HFFc6 (cell line): ENCODE measurements at places on chromosomes 6 and 20. TPM values are rescaled to one million over a fixed set of nuclear protein-coding genes. Genes with fewer than 3 reads are reported as not detected.

The BEND6 gene
- total RNA-seq, result 11.0 and 11.2 TPM in 2 replicates

- peak overlapping the region; percentile 89 for H3K27ac ChIP-seq
- DNase-seq, result peak; percentile 78
- peaks cover 2% of the 10 kb centered on the region for H3K27me3 ChIP-seq
- H3K4me3 ChIP-seq, result peak overlapping the region; percentile 41; the same call in 1 of the 2 replicates
Observed at GRCh38 chr20:35135867-35136586, 11.1 kb downstream of the EDEM2 start.

The IPCEF1 gene
- total RNA-seq, result not detected in 3 replicates

The ZNF334 gene
- total RNA-seq, result 1.2 and 1.5 TPM in 2 replicates

DNA sequence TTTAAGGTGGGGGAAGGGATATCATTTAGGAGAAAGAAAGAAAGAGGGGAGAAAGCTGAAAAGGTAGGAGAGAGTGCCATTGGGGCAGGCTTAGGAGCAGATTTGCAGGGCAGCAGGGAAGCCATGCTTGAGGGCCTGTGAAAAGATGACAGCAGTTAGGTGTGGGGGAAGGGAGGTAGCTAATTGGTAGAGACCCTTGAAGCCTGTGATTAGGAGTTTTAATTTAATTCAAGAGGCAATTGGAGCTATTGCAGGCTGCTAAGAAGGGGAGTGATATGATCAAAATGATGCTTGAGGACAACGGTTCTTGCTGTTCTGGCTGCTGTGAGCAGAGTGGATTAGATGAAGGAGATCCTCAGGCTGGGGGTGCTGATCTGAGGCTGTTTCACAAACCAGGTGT is 24.5 kb upstream of the SEC63 start:
- no peak for DNase-seq
- no peaks in the 10 kb centered on the region; the same call in 1 of the 2 replicates for H3K4me1 ChIP-seq
- H3K36me3 ChIP-seq, result no peaks in the 10 kb centered on the region
- H3K27me3 ChIP-seq, result peaks cover 6% of the 10 kb centered on the region
- no peak overlapping the region for H3K27ac ChIP-seq

- peak overlapping the region; percentile 37 for H3K27ac ChIP-seq
- peaks cover 7% of the 10 kb centered on the region for H3K36me3 ChIP-seq
- H3K4me1 ChIP-seq, result peaks cover 60% of the 10 kb centered on the region
- peak overlapping the region; percentile 35 for H3K4me3 ChIP-seq
Observed at GRCh38 chr6:15299430-15300131, 53.7 kb downstream of the JARID2 start.

DNA sequence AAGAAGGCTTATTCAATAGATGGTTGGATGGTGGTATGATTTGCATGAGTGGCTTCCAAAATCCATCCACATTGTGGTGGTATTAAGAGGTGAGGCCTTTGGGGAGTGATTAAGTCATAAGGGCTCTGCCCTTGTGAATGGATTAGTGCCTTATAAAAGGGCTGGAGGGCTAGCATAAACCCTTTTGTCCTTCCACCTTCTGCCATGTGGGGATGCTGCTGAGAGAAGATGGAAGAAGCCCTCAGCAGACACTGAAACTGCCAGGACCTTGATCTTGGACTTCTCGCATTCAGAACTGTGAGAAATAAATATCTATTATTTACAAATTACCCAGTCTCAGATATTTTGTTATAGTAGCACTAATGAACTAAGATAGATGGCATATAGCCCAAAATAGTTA is 27.8 kb upstream of the SRPK1 start:
- H3K4me3 ChIP-seq, result no peak overlapping the region
- no peak overlapping the region for H3K27ac ChIP-seq
- no peaks in the 10 kb centered on the region for H3K36me3 ChIP-seq
- no peaks in the 10 kb centered on the region; the same call in 1 of the 2 replicates for H3K27me3 ChIP-seq
- peak; percentile 17 for DNase-seq

- H3K4me3 ChIP-seq, result no peak overlapping the region
- no peak overlapping the region for H3K27ac ChIP-seq
- H3K36me3 ChIP-seq, result no peaks in the 10 kb centered on the region
Observed at GRCh38 chr6:92714346-92714745, 705.0 kb downstream of the EPHA7 start.
